ENCODE measurements at places on chromosomes 2 and 18.

GRCh38 chr2:177245010-177245422 is 19.5 kb downstream of the NFE2L2 start:
- DNase-seq = no peak

DNA sequence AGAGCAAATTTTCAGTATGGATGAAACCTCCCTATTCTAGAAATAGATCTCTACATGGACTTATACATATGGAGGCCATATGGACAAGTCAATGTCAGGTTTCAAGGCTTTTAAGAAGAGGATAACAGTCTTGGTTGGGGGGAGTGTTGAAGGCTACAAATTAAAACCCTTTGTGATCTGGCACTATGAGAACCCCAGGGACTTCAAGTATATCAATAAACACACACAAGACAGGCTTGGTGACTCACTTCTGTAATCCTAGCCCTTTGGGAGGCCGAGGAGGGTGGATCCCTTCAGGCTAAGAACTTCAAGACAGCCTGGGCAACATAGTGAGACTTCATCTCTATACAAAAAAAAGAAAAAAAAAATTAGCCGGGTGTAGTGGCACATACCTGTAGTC is 127.2 kb upstream of the SP5 start:
- DNase-seq = no peak

DNA sequence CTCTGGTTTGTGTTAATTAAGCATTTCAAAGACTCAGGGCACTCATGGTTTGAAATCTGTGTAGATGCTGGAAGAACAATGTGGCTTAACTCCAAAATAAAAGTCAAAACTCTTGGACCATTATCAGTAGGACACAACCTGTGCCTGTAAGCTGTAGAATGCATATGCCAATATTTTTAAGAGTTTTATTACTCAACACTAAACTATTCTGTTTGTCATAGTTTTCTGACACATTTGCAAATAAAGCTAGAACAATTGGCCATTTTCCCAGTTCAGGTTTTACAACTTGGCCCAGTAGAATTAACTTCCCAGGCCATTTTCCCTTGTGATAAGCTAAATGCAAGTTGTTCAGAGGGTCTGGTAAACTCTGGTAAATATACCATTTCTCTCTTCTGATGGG is 713.1 kb downstream of the CBLN2 start:
- DNase-seq = no peak

DNA sequence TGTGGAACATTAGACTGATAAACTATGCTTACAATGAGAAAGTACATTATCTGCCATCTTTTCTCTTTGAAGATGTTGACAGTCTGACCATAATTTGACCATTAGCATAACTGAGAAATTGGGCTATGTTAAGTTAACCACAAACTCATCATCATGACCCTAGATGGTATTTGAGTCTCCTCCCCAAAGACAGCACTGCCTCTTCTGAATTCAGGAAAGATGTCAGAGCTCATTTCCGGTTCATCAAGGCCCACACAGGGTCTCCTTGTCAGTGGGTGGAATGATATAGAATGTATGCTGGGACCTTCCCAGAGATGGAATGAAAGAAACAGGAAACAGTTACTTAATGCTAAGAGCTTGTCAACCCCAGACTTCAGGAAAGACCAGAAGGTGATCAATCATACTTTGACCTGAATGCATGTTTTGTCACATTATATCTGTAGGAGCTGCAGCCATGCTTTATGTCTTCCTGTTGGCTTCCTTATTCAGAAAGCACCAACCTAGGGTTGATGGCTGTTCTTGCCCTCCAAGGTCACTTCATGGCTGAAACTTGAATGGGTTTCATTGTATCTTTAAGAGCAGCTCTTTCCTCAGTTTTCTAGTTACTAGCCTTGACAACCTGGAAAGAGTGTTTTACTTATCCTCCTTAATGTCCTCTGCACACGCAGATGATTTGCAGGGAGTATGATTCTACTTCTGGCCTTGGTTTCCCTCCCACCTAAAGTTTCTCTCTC is 99.1 kb upstream of the NEUROD1 start:
- DNase-seq = no peak

GRCh38 chr2:46163098-46163430 is 134.1 kb upstream of the EPAS1 start:
- DNase-seq = no peak

- no peak for DNase-seq
Measured at GRCh38 chr18:74114116-74114515, 33.5 kb downstream of the FBXO15 start.
